ENCODE measurements at places on chromosomes 16 and 17.

- DNase-seq = peak; percentile 99
These were observed 68.4 kb downstream of the CMC2 start for GRCh38 chr16:80938004-80938878.

GRCh38 chr16:22648141-22648540, 137.4 kb downstream of the NPIPB5 start:
- no peak for DNase-seq

- DNase-seq = no peak
These were observed 46.1 kb downstream of the CPPED1 start for GRCh38 chr16:12757546-12757945.

GRCh38 chr16:70712942-70713341, 27.1 kb upstream of the MTSS2 start:
- no peak for DNase-seq

DNA sequence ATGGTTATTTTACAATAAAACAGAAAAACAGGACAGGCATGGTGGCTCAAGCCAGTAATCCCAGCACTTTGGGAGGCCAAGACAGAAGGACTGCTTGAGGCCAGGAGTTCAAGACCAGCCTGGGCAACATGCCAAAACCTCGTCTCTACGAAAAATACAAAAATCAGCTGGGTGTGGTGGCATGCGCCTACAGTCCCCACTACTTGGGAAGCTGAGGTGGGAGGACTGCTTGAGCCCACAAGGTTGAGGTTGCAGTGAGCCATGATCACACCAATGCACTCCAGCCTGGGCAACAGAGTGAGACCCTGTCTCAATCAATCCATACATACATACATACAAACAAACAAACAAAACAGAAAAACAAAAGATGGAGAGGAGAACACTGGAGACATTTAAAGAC, 45.6 kb downstream of the USP31 start:
- DNase-seq = no peak

DNA sequence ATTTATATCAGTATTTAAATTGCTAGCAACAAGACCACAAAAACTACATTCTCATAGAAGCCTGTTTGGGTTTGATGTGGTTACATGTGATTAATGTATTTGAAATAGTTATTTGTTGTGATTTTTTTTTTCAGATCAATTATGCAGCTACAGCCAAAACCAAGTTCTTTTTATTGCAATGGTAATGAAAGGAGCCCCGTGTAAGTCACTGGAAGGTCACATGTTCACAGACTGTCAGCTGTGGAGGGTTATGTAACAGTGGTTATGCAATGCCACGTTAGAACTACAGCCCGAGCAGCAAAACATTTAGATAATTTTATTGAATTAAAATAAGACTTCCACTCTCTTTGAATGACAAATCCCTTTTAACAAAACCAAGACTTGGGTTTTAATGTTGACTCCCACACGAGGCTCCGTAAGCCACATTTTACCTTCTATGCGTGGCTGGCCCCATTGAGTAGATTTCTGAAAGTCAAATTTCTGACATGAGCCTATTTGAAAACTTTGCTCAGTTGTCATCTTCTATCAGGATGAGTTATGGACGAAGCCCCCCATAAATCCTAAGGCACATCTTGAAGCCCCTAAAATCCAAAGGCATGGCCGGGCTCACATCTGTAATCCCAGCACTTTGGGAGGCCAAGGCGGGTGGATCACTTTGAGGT, 41.8 kb upstream of the SEC14L1 start:
- no peak for DNase-seq

- peak; percentile 33 for DNase-seq
These were observed 415 bp upstream of the FOXF1 start for GRCh38 chr16:86509759-86510464.

DNA sequence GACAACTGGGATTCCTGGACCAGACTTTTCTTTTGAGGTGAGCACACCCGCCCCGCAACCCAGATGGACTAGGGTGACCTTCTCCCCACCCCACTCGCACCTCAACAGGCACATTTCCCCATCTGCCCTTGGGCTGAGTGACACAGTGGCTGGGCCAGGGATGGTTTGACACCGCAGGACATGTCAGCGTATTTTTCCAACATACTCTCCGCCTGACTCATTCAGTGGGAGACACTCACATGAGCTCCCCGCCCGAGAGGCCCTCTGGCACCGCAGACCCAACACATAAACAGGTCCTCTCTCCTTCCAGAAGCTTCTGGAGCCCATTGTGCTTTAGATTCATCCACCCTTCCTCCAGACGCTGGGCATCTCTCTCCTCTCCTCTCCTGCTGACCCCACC, 69.4 kb downstream of the ZDHHC7 start:
- DNase-seq = no peak

DNA sequence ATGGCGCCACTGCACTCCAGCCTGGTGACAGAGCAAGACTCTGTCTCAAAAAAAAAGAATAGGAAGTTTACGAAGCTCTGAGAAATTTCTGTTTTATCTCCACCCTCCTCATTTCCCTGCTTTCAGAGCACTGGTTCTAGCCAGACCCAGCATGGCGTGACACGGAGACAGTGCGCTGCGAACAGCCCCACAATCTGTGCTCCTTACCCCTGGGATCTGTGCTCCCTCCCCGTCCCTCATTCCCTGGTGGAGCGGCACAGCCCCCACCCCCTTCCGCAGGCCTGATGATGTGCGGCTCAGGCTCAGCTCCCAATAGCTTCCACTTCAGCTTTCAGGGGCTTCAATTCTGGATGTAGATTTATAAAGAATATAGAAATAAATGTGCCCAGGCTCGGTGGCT, 56.1 kb upstream of the ENDOV start:
- no peak for DNase-seq

DNA sequence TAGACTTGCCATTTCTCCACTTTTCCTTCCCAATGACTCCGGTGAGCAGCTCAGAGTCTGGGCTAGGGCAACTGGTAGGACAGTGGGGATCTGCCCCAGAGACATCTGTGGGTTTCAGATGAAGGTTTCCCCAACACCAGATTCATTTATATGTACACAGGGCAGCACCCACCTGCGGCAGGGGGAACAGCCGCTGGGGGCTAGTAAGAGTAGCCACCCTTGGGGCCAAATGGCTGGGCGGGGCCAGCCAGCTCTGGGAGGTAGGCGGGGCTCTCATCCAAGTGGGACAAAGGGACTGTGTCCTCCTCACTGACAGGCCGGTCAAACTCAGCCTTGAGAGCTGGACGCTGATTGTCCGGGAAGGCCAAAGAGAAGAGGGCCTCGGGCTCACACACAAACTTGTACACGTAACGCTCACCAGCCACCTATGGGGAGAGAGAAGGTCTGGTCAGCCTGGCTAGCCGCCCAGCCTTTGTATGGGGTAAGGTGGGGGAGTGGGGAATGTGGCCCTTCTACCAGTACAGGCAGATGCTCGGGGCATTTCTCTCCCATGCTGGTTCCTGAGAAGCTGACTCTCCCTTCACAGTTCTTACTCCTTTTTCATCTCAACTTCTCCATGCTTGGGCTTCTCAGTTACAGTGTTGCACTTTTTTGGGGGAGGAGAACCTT, 17.7 kb downstream of the ETV4 start:
- DNase-seq = no peak

- DNase-seq = no peak
These were observed 4.7 kb upstream of the EFCAB5 start for GRCh38 chr17:29936724-29937123.

GRCh38 chr17:56601591-56601990, 8.1 kb downstream of the NOG start:
- DNase-seq = no peak

DNA sequence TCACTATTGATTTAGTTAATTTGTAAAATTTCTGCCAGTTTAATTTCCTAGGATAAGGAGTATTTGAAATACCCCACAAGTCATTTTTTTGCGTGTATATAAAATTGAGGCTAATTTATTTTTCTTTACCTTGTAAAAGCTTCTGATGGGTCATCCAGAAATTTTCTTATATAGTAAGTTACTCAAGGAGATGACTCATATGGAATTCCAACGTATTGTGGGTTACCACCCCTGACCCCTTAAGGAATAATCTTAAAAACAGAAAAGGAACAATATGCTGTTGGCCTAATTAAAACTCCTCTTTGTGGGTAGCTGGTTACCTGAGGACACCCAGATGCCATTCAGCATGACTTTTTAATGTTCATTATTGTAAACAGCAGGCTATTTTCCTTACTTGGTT, 13.6 kb downstream of the HEATR6 start:
- DNase-seq = no peak

- no peak for DNase-seq
These were observed 616.2 kb downstream of the MAF start for GRCh38 chr16:78984324-78984723.

DNA sequence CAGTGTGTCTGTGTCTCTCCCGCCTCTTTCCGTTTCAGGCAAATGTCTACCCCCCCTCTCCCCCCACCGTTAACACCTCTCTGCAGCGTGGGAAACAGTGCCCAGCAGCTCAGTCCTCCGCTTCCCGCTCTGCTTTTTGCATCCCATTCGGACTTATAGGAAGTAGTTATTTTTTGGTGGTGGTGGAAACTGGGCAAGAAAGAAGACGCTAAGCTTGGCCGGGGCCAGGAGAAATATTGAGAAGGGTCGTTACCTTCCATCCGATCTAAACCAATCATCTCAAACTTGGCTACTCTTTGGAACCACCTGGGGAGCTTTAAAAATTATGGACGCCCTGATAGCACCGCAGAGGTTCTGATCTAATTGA, 499 bp upstream of the HLF start:
- no peak for DNase-seq

- no peak for DNase-seq
These were observed 3.8 kb downstream of the PMP22 start for GRCh38 chr17:15261258-15261801.

- DNase-seq = no peak
These were observed 1216.3 kb upstream of the GOT2 start for GRCh38 chr16:59950431-59950830.

GRCh38 chr17:9824094-9824493, 1.6 kb upstream of the GLP2R start:
- DNase-seq = no peak

GRCh38 chr17:41870627-41871026, 5.4 kb upstream of the KLHL11 start:
- no peak for DNase-seq

Measured in skeletal muscle cell (primary cell).